ENCODE measurements at places on chromosomes 4 and X.

- no peak for DNase-seq
These were observed 9.2 kb downstream of the CTSO start for GRCh38 chr4:155944516-155944915.

DNA sequence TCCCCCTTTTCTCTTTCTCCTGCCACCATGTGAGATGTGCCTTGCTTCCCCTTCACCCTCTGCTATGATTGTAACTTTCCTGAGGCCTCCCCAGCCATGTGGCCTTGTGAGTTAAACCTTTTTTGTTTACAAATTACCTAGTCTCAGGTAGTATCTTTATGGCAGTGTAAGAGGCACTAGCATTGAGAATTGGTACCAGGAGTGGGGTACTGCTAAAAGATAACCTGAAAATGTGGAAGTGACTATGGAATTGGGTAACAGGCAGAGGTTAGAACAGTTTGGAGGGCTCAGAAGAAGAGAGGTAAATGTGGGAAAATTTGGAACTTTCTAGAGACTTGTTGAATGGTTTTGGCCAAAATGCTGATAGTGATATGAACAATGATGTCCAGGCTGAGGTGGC is 182.0 kb downstream of the CHM start:
- DNase-seq = no peak

- no peak for DNase-seq
These were observed 499.1 kb downstream of the FSTL5 start for GRCh38 chr4:161664740-161665139.

DNA sequence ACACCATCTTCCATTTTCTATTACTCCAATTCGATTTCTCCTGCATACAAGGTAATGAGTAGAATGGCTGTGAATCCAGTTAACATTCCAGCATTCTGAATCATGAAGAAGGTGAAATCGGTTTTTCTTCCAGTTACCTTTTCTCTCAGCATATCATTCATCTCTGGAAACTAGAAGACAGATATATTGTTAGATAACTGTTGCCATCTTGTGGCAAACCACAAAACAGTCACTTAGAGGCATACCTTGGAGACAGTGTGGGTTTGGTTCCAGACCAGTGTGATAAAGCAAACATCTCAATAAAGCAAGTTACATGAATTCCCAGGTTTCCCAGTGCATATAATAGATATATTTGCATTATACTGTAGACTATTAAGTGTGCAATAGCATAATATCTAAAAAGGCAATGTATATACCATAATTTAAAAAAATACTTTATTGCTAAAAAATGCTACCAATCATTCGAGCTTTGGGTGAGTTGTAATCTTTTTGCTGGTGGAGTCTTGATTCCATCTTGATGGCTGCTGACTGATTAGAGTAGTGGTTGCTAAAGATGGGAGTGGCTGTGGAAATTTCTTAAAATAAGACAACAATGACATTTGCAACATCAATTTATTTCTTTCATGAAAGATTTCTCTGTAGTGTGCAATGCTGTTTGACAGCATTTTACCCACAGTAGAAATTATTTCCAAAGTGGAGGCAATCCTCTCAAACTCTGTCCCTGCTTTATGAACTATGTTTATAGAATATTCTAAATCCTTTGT is 82.1 kb downstream of the SLC39A8 start:
- peak; percentile 6 for DNase-seq

DNA sequence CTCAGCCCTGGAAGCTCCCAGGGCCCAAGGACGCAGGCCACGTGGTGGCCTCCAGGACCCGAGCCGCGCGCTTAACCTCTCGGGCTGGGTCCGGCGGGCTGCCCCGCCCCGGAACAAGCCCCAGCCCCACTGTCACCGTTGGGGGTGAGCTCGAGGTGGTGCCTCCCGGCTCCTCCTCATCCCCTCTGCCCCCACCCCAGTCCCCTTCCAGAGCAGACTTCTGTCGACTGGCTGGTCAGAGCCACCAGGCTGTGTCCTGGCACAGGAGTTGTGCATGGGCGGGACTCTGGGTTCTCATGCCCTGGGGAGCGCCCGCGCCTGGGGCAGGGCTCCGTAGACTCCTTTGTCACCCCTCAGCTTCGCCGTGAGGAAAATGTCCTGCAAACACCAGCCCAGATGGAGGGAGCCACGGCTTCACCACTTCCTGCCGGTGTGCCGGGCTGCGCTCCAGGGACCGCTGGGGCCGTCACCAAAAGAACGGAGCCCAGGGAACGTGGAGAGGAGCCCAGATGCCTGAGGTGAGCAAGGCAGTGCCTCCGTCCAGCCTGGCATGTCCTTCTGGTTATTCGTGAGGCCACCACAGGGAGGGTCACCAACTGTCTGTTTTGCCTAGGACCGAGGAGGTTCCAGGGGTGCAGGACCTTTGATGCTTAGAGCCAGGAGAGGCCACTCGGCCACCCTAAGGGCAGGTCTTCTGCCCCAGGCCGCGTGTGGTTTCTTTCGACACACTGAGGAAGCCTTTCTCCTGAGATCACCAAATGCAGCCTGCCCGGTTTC is 7.1 kb upstream of the RGS12 start:
- no peak for DNase-seq

DNA sequence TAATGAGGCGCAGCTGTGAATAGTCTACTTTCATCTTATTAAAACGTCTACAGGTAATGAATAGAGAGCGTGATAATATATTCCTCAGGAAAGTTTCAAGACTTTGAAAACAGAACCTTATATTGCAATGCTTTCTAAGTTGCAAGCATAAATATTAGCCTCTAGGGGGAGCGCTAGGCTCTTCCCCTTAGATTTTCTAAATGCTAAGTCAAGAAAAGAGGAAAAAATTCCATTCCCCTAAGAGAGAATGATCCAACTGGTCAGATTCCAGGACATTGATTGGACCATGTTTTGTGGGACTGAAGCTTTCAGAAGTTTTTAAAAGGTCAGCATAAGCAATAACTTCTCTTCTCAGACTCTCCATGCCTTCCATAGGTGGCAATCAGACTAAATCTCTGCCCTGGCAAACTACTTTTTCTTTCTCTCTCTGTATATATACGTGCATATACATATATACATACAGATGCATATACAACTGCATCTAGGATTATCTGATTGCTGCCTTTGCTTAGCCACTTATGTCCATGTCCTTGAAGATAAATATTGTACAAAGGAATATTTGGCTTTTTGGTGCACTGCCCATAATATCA is 492.9 kb downstream of the INPP4B start:
- no peak for DNase-seq

DNA sequence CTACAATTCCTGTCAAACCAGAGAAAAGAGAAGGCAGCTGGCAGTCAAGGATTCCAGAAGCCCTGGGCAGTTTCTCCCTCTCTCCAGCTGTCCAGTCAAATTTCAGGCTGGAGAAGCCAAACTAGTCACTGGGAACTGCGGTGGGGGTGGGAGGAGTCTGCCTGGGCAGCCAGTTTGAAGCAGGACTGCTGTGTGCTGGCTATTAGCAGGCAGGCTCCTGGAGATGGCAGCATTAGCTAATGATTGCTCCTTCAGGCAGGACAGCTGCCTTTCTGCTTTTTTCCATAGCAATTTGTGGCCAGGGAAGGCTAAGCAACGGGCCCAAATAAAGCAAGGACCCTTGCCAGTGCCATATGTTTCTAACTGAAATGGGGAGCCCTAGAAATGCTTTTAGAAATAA is 44.7 kb upstream of the FGF13 start:
- DNase-seq = no peak

DNA sequence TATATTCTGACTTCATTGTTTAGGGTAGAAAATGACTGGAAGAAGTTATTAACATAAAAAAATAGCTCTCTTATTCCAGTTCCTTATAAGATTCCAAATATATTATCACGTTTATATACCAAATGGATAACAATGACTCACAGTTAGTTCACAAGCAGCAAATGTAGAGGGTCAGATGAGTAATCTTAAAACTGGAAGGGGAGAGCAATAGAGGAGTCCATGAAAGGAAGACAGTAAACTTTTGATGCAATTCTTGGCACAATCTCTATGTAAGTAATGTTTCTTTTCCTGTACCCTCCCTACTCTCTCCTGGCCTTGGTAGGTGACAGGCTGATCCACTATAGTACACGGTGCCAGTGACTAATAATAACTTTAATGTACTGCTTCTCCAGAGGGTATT is 259.0 kb upstream of the TRPC5 start:
- DNase-seq = no peak

DNA sequence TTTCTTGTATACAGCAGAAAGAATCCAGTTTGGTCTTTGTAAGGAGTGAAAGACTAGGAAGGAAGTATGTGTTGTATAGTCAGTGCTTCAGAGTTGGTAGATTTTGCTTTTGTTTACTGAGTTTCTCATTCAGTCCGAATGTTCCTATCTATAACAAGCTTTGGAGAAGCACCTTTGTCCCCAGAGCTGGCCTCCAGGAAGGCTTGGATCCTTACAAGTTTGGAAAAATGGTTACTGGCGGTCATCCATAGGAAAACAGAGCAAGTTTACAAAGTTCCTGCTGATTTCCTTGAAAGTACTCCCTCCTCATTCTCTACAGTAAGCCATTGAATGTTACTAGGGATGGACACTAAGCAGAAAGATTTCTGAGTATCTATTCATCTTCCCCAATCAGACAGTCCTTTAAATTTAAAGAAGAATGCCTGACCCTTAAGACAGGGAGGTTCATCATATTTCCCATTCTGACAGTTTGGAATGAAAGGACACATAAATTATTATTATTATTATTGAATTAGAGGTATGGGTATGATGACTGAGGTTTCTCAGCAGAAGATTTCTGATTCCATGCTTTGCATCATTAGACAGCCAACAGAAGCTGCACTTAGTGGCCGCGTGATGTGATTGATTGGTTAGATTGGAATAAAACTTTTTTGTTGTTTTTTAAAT is 35.8 kb downstream of the FAT4 start:
- DNase-seq = no peak

DNA sequence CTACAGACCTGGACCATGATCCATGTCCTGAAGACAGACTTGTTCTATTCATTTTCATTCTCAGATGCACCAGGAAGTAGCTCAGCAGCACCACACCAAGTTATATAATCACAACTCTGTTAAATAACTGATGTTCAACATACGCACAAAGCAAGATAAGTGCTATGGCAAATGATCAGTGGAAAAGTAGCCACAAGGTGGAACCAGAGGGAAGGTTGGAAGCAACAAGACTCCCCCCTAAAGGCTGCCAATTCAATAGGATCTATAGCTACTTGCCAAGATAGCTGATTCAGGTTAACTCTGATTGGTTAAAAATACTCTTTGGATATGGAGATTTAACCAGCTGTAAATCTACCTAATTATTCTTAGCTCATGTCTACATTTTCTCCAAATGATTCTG is 23.7 kb upstream of the FAM47B start:
- no peak for DNase-seq

DNA sequence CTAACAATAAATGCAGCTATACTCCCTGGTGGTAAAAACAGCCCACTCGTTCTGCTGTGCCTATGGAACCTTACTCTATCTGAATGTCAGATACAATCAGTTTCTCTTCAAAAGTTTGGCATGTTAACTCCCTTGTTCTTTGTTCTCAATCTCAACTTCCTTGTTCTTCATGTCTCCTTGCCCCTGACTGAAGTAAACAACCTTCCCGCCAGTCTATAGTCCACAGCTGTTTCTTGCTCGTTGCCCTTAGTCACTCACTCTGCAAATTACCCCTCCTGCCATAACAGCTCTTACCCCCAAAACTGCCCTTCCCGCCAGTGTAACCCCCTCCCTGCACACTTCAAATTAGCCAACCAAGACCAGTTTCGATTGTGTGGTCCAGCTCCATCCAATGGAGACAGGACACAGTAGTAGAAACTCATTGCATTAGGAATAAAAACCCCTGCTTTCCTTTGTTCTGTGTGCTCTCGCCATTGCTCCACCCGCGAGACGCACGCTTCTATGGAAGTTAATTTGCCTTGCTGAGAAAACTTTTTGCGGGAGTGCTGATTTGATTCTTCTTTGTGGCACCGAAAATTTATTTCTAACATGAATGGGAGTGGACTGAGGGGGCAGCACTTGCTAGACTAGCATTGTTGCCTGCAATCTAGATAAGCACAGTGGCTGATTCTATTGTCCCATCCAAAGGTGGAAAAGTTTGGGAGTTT is 7.1 kb upstream of the GPR82 start:
- no peak for DNase-seq

DNA sequence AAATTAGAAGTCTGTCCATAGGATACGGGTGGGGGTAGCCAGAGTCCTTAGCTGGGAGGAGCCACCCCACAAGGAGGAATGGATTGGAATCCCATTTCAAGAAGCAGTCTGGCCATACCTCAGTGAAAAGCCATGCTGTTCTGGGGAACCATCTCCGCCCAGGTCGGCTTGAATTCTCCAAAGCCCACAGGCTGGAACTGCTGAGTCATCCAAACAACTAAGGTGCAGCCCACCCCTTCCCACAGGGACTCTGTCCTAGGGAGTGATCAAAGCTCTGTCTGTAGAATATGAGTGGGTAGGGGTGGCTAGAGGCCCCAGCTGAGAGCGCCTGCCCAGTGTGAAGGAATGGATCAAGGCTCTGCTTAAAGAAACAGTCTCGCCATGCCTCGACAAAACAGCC is 38.8 kb downstream of the ZXDA start:
- DNase-seq = no peak

GRCh38 chrX:135328421-135329005 is 19.2 kb downstream of the ETDC start:
- DNase-seq = no peak

- no peak for DNase-seq
These were observed 219.5 kb downstream of the TMEM47 start for GRCh38 chrX:34437586-34437985.

DNA sequence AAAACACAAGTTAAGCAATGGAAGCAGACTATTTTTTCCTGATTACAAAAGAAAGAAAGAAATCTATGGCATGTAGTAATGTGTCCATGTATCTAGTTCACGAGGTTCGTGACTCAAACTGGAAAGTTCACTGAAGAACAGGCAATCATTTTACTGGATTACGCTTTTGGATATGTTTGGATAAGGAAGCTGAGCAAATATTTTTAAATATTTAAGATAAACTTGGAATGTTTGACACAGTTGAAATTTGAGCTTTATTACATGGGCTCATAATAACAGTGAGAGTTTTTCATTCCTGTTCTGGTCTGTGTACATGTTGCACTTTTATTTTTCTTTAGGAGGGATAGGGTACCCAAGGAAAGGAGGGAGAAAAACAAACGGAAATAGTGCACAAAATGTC is 244.2 kb upstream of the GK2 start:
- no peak for DNase-seq

DNA sequence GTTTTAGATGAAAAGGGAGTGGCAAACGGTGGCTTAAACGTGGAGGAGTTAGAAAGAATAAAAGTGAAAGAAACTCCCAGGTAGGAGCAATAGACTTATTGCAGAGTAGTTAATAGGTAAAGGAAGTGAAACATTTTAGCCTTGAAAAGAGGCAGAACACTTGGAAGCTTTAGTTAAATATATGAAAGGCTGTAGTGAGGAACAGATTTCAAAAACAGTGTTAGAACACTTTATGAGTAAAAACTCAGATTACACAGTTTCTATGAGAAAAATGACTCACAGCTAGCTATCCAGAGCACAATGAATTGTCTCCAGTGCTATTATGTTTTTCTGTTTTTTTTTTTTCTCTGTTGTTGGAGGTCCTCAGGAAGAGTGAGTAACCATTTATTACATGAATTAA is 45.8 kb downstream of the TACR3 start:
- no peak for DNase-seq

Data from activated T-cell treated with anti-CD3 and anti-CD28 coated beads, Interleukin-2, amount 50 U/mL, for 72 hours (primary cell).